ENCODE measurements at places on chromosomes 4 and X. TPM values are rescaled to one million over a fixed set of nuclear protein-coding genes. Genes with fewer than 3 reads are reported as not detected.

GRCh38 chrX:102604327-102604726 lies 5.0 kb downstream of the ARMCX5 start:
- DNase-seq: peak; percentile 1

Gene SPANXN4
- total RNA-seq: not detected

- peak; percentile 39 for DNase-seq
Measured at GRCh38 chr4:180060159-180060889, 2182.9 kb upstream of the TENM3 start.

Gene FAM47E
- 7.0 TPM for total RNA-seq

Gene RTL5
- 1.9 TPM for total RNA-seq

Gene PCDH10
- 0.15 TPM for total RNA-seq

DNA sequence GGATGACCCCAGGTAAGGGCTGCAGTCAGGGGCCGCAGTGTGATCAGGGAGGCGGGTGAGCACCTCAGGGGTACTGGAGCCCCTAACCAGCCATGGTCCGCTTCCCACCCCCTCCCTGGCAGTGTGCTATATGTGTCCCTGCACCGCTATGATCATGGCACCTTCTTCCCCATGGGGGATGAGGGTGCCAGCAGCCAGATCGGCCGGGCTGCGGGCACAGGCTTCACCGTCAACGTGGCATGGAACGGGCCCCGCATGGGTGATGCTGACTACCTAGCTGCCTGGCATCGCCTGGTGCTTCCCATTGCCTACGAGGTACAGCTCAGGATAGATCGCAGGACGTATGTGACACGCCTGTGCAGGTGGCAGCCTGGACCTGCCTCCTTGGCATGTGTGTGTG lies 8.2 kb upstream of the ERAS start:
- DNase-seq: no peak

DNA sequence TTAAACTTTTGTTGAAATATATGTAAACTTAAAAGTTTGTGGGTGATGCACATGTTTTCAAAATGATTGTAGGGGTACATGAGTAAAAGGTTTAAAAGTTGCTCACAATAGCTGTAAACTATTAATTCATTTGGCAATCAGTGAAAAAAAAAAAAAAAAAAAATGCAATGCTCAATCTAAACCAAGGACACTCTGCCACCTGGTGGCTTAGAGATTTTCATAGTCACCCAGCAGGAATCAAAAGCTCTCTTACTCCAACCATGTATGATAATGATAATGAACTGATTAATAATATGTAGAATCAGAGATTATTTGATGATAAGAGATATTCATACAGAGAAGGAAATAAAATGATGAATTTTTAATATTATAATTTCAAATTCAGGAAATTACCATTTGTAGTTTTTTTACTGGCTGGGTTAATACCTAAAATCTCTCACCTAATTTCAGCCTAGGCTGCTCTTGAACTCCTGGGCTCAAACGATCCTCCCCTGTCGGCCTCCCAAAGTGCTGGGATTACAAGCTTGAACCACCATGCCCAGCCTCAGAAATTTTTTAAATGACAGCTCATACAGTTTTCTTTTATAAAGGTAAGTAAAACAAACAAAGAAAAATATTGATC lies 46.9 kb upstream of the SLC25A4 start:
- DNase-seq: peak; percentile 57

GRCh38 chr4:2436301-2436700 lies 17.5 kb downstream of the CFAP99 start:
- no peak for DNase-seq

GRCh38 chr4:56184214-56184613 lies 203.1 kb downstream of the AASDH start:
- no peak for DNase-seq

- no peak for DNase-seq
Measured at GRCh38 chr4:148061795-148062194, 329.9 kb downstream of the ARHGAP10 start.

DNA sequence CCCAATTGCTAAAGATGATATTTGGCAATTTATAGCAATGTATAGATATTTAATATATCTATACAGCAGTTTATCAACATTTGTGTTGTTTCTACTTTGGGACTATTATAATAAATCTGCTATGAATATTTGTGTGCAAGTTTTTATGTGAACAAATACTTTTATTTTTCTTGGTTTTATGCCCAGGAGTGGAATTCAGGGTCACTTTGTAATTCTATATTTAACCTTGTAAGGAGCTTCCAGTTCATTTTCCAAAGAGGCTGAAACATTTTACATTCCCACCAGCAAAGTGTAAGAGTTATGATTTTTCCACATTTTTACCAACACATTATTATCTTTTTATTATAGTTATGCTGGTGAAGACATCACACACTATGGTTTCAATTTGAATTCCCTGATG lies 801.3 kb downstream of the PCDH18 start:
- DNase-seq: no peak

- DNase-seq: no peak
Measured at GRCh38 chr4:140645614-140646412, 77.1 kb upstream of the UCP1 start.

Gene RAB39B
- total RNA-seq: 8.7 TPM

GRCh38 chr4:188459381-188459780 lies 320.1 kb downstream of the TRIML1 start:
- no peak for DNase-seq

DNA sequence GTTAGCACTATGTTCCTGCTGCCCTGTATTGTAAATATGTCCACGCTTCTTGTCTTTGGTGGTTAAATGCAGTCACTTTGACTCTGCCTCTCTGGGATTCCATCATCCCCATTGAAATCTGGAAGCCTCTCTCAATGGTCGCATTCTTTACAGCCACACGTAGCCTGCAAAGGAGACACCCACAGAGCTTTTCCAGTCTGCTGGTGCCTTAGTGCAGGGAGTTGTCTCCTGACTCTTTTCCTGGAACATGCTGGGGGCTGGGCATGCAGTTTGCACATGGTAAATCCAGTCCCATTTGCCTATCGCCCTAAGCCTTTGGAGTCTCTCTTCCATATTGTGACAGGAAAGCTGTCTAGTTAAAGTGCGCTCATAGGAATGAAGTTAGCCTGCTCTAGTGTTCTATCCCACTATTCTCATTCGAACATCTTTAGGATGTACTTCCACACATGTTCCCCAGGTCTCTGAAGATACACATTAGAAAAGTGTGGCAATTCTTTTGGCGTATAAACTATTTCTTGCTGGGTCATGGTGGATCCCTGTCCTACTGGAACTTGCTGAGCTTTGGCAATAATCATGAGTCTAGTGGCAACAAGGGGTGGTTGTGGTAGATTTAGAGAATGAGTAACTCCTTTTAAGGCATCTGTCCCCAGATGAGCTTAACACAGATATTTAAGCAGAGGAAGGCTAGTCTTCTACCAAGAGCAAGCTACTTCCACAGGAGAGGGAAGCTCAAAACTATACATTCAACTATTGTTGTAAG lies 33.7 kb downstream of the COQ2 start:
- DNase-seq: peak; percentile 52

GRCh38 chr4:184641022-184641421 lies 8.2 kb downstream of the CASP3 start:
- no peak for DNase-seq

- DNase-seq: no peak
Measured at GRCh38 chrX:155046129-155046810, 19.6 kb downstream of the FUNDC2 start.

DNA sequence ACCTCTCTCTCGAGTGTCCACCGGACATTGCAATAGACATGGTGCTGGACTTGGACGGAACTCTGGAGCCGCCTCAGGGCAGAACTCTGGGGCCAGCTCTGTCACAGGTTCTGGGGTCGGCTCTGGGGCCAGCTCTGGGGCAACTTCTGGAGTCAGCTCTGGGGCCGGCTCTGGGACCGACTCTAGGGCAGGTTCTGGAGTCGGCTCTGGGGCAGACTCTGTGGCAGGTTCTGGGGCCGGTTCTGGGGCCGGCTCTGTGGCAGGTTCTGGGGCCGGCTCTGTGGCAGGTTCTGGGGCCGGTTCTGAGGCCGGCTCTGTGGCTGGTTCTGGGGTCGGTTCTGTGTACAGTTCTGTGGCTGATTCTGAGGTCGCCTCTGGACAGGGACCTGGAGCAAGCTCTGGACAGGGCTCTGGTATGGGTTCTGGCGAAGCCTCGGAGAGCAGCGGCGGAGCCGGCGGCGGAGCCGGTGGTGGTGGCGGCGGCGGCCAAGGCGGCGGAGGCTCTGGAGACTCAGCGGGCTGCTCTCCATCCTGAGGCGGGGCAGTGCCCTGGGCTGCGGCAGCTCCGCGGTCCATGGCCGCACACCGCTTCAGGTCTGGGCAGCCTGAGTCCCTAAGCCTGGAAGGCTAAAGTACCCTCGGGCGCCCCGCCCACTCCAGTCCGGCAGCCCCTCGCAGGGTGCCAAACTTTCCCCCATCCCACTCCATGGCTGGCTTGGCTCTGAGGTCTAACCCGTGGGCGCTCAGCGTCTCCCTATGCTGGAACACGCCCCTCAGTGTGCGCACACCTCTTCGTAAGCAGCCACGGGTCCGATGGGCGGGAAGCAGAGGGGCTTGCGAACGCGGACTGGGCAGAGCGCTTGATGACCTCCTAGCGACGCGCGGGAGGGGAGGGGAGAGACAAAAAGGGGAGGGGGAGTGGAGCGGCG lies at the start of gene DGKK:
TSS of gene DGKK (minus strand) at position 723 of the 929 bp plus-strand sequence. CDS start at position 576, 147 bp downstream.
- peak; percentile 85 for DNase-seq

DNA sequence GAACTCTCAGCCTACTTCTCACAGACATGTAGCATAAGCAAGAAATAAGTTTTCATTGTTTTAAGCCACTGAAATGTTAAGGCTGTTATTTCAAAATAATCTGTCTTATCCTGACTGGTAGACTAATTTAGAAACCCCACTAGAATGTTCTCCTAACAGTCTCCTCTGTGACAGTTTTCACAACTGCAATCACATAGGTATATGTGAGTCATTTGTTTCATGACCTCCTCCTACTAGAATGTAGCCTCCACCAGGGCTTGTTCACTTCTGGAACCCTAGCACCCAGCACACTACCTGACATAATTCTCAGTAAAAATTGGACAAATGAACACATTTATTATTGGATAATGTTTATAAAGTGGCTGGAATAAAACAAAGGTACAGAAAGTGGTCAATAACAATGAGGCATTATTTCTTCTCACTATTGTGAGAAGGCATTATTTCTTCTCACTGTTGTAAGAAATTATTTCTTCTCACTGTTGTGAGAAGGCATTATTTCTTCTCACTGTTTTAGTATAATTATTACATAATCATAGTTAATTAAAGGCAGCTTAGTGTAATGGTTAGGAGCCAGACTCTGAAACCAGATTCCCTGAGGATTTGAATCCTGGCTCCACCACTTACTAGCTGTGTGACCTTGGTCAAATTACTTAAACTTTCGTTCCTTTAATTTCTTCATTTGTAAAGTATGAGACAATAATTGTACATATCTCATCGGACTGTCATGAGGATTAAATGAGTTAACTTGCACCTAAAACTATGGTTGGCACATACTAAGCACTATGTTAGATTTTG lies 251.5 kb downstream of the RASL11B start:
- DNase-seq: no peak

Gene FAAH2
- total RNA-seq: 24.6 TPM

DNA sequence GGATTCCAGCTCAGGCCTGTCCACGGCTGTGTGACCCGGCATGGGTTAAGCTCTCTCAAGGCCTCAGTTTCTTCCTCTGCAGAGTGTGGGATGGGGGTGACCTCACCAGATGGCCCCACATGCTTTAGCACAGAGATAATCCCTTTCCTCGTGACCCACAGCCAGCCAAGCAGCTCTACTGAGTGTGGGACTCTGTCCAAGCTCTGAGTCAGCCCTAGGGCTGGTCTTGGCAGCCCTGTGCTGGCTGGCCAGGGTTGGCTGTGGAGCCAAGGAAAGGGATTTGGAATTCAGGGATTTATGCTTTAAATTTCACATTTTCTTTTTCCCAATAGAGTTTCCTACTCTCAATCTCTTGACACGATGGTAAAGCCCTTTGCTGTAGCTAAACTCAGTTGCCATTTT lies 19.7 kb upstream of the SPON2 start:
- no peak for DNase-seq

- DNase-seq: no peak
Measured at GRCh38 chr4:163967263-163967662, 472.8 kb downstream of the TMA16 start.

- DNase-seq: no peak
Measured at GRCh38 chrX:77917294-77917933, 6.9 kb downstream of the ATP7A start.

- DNase-seq: no peak
Measured at GRCh38 chrX:2284601-2285000, 216.2 kb downstream of the DHRSX start.

Gene AVPR2
- total RNA-seq: not detected

Gene SYAP1
- total RNA-seq: 39.7 TPM

DNA sequence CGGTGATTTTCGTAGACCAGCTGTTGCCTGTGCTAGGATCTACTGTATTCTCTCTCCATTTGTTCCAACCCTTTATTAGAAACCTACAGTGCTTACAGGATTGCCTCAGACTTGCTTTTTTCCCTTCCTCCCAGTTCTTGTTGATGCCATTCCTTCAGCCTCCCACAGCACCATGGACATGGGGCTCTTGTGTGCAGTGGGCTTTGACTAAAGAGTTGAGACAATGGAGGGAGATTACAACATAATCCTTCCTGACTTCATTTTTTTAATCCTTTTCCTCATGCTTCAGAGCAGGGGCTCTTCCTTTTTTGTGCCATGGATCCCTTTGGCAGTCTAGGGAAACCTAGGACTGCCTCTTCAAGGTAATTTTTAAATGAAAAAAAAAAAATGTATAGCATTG lies 92.1 kb downstream of the BMPR1B start:
- DNase-seq: peak; percentile 73

DNA sequence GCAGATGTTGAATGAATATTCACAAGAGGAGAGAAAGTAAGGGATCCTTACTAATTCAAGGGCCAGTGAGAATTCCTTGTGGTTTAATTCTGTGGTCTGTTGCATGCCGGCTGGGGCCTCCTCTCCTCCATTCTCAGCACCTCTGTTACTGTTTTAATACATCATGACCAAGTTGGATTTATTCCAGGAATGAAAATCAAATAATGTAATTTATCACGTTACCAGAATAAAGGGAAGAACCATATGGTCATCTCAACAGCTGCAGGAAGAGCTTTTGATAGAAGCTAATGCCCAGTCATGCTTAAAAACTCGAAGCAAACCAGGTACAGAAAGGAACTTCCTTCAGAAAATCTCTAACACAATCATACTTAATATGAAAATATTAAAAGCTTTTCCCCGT lies 54.1 kb downstream of the GRK4 start:
- DNase-seq: no peak

Gene PNMA6A
- 3.2 TPM for total RNA-seq

Gene HUWE1
- total RNA-seq: 149 TPM

DNA sequence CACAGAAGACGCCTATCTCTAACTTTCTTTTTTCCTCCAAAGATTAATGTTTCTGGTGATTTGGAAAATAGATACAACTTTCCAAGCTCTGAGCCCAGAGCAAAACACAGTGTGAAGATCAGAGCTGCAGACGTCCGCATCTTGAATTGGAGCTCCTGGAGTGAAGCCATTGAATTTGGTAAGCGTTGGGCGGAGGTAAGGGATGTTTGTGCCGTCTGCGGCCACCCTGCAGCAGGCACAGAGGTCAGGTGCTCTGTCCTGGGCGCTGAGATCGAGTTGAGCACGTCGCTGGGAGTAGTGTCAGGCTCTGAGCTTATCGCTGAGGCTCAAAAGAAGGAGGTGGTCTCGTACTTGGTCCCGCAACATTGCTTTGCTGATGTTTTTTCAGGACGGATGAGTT lies 31.8 kb downstream of the CSF2RA start:
- no peak for DNase-seq

GRCh38 chr4:18847249-18847890 lies 825.8 kb upstream of the LCORL start:
- no peak for DNase-seq

Gene KIAA1210
- not detected for total RNA-seq
